Activated CD4-positive, alpha-beta memory T cell treated with anti-CD3 and anti-CD28 coated beads for 36 hours (primary cell): ENCODE measurements at places on chromosomes 7 and 10.

GRCh38 chr7:155427411-155428038 is 30.4 kb upstream of the EN2 start:
- DNase-seq: no peak

GRCh38 chr7:85462671-85463070 is 275.8 kb upstream of the SEMA3D start:
- DNase-seq: no peak

GRCh38 chr7:10708447-10708846 is 265.2 kb upstream of the PHF14 start:
- no peak for DNase-seq

DNA sequence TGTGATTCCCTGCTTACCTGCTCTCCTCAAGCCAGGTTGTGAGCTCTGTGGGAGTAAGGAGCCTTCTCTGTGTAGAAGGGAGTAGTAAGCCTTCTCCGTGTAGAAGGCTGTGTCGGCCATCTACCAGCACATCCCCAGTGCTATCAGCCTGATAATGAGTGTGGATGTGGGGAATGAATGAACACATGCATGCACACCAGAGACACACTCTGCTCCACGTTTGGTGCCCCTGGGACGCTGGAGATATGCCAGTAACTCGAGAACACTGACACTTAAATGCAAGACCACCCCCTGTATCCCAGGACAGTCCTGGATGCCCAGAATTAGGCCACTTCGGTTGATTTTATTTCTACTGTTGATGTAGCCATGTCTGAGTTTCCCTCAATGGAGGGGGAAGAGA is 21.1 kb upstream of the GPR26 start:
- no peak for DNase-seq

DNA sequence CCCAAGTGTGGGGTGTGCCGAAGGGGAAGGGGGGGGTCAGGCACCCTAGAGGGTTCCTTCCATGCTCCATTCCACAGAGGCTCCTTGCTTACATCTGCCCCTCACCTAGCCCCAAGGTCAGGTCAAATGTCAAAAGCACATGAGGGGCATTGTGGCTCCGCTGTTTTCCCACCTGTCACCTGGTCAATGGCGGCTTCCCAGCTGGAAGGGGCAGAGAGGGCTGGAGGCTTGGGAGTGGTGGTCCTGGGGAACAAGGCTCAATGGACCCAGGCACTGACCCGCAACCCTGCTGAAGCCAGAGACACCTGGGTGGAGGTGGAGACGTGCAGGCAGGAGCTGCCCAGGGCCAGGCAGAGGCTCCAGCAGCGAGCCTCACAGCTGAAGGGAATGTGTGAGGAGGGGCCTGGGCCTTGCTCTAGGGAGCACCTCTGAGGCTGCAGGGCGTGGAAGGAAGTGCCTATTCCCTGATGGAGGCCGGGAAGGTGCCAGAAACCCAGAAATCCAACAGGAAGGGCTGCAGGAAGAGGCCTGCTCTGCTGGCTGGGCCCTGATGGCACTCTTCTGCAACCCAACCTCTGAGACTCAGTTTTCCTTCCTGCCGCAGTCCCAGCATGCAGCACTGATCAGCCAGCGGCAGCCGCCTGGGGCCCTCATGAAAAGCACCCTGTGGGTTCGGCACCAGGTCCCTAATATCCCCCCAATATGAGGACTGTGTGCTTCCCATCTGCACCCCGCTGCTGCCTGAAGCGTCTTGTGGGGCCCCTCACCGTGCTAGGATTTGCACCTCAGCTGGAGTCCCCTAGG is 16.0 kb downstream of the RASGEF1A start:
- no peak for DNase-seq

- DNase-seq: no peak
Observed at GRCh38 chr10:70087616-70088307, 35.1 kb downstream of the MACROH2A2 start.

GRCh38 chr10:71502190-71502589 is 105.5 kb downstream of the CDH23 start:
- no peak for DNase-seq

- DNase-seq: no peak
Observed at GRCh38 chr7:19677180-19677579, 31.7 kb downstream of the POLR1F start.

DNA sequence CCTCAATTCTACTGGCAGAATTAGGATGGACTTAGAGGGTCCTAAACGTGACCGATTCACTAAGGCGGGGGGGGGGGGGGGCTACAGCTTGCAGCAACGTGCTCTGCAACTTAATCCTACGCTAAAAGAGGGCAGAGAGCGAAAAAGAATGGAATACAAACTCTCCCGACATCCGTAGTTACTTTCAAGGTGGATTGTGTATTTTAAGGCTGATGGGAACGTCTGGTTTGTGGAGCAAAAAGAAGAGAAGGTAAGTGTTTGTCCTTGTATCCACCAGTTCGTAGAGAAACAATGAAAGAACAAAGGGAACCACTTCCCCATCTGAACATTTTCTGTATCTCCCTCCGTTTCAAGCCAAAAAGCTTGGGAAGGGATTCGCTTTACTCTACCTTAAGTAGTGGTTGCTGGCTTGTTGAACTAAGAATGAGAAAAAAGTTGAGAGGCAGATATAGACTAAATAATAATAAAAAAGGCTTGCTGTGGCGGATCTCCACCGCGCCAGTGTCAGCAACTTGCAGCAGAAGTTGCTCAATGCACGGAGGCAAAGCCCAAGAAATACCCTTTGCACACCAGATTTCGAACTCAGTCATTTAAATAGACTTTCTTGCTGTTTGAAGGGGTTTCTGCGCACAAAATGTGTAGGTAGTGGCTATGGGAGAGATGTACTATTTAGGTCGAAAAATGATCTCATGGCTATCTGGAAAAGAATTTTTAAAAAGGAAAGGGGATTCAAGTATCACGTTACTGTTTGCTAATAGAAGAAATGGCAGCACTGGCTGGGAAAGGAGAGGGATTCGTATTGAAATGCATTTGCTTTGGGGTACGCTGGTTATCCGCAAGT is 736 bp downstream of the SKIDA1 start:
- DNase-seq: no peak

GRCh38 chr7:41977151-41977651 is 259.8 kb downstream of the GLI3 start:
- no peak for DNase-seq

DNA sequence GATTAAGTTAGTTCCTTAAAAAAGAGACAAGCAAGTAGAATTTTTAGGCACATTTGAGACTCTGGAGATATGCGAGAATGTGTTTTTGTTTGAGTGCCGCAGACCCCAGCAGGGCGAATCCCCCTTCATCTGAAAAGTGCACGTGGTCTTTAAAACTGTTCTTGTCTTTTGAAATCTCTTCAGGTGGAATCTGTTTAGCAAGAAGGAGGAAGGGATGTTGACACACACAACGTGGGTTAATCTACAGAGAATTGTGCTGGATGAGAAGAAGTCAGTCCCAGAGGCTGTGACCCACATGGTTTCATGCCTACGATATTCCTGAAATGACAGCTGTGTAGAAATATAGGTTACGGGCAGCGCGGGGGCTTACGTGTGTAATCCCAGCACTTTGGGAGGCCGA is 27.1 kb upstream of the ZFAND2A start:
- DNase-seq: no peak

- no peak for DNase-seq
Observed at GRCh38 chr7:112986256-112987031, 100.2 kb downstream of the GPR85 start.

DNA sequence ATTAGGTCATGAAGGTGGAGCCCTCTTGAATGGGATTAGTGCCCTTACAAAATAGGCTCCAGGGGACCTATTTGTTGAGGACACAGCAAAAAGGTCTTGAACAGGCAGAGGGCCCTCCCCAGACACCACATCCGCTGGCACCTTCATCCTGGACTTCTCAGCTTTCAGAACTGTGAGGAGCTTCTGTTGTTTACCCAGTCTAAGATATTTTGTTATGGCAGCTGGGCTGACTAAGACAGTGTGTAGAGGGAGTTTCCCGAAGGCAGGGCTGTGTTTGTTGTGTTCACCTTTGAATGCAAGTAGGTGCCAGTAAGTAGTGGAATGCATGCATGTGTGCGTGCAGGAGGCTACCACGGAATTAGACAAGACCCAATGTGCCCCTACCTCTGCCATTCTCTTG is 106.7 kb downstream of the PTPRE start:
- peak; percentile 54 for DNase-seq

GRCh38 chr10:74906611-74907198 is 80.3 kb downstream of the KAT6B start:
- DNase-seq: no peak

DNA sequence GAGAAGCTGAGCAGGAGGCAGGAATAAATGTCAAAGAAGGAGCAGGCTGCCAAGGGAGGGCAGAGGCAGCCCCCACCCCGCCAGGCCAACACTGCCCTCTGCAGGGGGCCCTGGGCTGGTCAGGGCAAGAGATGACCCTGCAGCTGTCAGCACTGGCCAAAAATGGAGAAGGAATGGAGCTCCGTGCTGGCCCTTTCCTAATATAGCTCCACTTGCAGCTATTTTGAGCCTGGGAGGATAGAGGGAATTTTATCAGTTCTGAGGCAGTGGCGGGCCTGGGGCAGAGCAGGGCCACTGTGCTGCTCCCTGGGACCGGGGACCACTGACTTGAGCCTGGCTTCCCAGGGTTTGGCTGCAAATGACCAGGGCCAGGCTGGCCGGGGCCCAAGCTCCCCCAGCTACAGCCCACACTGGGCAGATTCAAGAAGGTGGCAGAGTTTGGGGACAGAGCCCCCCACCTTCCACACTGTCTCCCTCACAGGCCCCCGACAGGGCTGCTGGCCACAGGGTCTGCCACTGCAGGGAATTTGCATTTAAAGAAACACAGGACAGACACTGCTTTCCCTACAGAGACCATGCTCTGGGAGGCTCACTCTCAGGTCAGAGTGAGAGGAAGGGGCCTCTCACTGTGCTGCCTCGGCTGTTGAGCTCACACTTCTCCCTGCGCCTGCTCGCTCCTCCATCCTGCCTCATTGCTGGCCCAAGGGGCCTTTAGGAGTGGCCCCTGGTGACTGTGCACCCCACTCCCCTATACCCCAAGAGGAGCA is 16.2 kb downstream of the LDB3 start:
- DNase-seq: peak; percentile 11

GRCh38 chr7:111108496-111108895 is 17.6 kb downstream of the LRRN3 start:
- DNase-seq: no peak

DNA sequence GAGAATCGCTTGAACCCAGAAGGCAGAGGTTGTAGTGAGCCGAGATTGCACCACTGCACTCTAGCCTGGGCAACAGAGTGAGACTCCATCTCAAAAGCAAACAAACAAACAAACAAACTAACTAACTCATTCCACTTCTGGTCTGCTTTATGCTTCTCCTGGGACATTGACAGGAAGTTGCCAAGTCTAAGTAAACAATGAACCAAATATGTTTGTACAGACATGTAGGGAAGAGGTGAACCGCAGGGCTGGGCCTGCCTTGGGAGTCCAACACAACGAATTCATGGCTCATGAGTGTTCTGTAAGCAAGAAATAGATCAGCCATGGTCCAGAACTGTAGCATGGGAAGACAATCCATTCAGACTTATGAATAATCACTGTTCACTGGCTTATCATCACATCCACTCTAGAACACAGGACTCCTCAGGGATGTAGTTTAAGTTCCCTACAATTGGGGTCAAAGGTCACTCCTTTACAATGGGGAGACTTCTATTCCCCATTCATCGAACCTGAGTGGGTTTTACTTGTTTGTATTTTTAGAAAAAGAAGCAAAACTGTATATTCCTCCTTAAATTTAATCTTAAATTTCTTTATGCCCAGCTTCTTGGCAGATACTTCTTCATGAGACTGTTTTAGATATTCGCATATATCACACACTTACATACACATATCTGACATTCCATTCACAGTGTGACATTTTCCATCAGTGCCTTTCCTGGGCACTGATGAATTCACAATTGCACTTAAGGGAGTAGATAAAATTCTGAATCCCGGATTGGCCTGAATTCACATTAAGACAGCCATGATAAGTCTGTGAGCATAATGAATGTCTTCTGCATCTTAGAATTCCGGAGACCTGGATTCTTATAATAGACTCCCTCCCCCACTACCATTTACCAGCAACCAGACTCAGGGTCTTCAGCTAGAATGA is 159.1 kb upstream of the EEPD1 start:
- no peak for DNase-seq

DNA sequence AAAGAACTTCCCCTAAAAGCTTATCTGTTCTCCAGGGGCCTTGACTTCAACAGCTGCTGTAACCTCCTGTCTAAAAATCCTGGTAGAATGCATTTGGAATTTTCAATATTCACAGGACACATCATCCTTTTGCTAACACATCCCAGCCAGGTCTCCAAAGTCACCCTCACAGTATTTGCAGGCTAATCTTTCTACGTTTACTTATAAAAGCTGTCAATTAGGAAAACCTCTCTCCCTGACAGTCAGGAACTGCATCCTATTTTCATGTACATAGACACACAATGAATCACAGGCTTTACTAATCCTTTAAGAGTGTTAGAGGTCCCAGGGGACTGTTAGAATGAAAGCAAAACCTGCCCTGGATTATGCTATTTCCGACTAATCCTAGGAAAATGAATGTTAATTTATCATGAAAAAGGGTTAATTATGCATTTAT is 102.2 kb downstream of the GFRA1 start:
- DNase-seq: no peak

- DNase-seq: no peak
Observed at GRCh38 chr10:34172936-34173533, 642.1 kb downstream of the PARD3 start.

DNA sequence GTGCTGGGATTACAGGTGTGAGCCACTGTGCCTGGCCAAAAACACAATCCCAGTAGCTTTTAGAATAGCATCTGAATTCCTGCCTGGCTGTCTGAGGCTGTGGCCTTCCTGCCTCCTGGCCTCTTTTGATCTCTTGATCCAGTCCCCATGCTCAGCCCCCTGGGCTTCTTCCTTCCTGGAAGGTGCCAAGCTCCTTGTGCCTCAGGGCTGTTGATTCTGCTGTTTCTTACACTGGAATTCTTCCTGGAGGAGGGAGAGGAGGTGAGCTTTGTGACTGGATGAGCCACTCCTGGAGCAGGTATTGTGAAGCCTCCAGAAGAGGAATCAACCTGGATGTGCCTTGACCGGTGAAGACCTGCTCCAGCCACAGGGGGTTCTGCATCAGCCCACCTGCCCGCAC is 17.3 kb upstream of the MKI67 start:
- DNase-seq: no peak

GRCh38 chr7:140639366-140640053 is 1.1 kb downstream of the DENND2A start:
- peak; percentile 39 for DNase-seq

DNA sequence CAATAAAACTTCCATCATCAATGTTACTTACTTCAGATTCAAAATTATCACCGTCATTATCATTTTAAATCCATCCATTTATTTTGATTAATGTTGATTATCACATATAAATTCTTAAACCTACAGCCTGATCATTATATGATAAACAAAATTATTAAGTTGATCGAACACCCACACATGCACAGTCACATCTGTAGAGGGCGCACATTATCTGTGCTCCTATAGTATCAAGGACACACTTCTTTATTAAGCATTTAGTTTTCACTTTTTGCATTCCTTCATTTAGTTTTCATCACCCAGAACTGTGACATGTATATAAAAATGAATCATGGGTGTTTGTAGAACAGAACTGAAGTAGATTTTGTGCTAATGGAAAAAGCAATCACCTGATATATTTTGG is 26.2 kb upstream of the ZNF716 start:
- DNase-seq: no peak

- DNase-seq: no peak
Observed at GRCh38 chr10:23780331-23780730, 341.5 kb downstream of the OTUD1 start.
